Central memory CD8-positive, alpha-beta T cell (primary cell): ENCODE measurements at places on chromosomes 16 and 17.

DNA sequence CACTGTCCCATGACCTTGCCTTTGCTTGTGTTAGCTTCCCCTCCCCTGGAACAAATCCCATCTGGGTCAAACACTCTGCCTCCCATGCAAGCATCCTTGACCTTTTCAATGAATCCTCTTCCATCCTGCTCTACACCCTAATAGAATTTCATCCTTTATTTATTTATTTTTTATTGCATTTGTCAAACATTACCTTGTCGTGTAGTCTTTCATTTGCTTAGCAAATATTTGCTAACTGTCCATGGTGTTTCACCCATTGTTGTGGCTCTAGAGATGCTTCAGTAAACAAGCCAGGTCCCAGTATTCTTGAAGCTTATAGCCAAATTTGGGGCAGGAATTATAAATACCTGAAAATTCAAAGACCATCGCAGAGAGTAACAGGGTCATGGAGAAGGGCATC, 51.0 kb upstream of the MRTFB start:
- no peak for DNase-seq

DNA sequence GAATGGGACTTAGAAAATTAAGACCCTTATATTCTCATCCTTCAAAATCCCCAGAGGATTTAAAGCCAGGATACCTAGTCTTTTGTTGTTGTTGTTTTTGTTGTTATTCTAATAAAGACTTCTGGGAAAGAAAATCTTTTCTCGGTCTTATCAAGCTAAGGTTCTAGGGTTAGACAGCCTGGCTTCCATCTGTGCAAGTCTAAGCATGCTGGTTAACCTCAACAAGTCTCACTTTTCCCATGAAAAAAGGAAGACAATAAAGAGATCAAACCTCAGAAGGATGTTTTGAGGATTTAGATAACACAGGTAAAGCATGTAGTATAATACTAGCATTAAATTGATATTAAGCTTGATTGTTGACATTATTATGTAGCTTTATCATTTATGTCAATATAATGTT, 486.4 kb upstream of the SOX9 start:
- DNase-seq: no peak

- DNase-seq: no peak
Observed at GRCh38 chr16:11105038-11105903, 150.7 kb downstream of the SOCS1 start.

DNA sequence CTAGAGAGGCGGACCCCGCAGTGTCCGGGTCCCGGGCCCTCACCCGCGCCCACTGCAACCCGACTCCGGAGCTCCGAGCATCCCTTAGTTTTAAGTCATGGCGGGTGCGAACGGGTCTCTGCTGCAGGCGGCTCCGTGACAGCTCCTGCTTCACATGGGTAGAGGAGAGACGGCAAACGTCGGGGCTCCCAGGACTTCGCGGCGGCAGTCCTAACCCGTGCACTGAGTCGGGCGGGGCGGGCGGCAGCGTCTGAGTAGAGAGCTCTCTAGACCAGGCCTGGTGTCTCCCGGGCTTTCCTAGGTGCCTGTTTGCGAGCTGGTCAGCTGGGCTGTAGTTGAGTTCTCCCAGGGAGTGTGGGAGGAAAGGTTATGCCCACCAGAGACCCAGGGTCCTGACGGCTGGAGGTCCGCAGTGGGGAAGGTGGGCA, 345 bp downstream of the TSC2 start:
- DNase-seq: no peak

DNA sequence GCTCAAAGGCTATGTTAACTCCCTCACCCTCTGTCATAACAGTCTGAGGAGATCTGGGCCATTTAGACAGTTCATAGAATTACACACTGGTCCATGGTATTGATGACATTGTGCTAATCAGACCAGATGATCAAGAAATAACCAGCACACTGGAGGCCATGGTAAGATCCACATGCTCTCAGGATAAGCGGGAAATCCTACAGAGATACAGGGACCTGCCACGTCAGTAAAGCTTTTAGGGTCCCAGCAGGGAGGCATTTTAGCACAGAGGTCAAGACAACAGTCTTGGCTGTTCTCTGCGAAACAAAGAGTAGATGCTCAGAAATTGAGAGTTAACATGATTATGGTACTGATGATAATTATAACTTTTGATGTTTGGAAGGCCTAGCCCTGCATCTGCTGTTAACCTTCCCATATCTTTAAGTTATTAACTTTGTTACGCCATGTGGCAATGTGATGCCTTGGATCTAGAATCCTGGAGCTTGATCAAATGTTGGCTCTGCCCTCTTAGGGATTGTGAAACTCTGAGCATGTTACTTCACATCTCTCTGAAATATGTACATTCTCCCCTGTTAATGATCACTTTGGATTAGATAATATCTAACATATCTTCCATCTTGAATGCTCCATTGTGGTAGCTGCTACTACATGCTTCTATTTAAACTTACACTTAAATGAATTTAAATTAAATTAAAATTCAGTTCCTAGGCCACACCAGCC, 172.0 kb upstream of the SOX9 start:
- no peak for DNase-seq

DNA sequence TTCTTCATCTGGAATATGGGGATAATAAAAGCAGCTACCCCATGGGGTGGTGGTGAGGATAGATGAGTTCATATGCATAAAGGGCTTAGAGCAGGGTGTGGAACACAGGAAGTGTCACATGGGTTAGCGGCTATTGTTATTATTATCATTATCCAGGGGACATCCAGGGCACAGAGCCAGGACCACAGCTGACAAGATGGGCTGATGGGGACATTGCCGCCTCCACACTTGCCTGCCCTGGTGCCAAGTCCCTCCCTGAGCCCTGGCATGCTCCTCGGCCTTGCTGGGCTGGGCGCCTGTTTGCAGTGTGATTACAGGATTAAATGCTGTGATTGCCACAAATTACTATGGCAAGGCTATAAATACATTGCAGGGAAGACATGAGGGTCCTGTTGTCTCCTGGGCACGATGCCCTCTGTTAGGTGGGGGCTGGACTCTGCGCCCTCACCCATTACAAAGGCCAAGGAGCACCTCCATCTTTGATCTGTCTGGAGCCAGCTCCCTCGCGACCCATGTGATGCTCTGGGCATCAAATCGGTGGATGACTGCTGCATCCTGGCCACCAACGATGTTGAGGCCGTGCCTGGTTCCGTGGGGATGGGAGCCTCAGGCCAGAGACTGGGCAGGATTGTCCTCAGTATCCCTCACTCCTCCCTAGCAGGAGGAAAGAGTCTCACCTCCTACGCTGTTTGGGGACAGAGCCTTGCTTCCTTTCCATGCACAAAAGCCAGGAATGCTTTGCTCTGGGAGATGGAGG, 43.2 kb downstream of the PIMREG start:
- DNase-seq: no peak

DNA sequence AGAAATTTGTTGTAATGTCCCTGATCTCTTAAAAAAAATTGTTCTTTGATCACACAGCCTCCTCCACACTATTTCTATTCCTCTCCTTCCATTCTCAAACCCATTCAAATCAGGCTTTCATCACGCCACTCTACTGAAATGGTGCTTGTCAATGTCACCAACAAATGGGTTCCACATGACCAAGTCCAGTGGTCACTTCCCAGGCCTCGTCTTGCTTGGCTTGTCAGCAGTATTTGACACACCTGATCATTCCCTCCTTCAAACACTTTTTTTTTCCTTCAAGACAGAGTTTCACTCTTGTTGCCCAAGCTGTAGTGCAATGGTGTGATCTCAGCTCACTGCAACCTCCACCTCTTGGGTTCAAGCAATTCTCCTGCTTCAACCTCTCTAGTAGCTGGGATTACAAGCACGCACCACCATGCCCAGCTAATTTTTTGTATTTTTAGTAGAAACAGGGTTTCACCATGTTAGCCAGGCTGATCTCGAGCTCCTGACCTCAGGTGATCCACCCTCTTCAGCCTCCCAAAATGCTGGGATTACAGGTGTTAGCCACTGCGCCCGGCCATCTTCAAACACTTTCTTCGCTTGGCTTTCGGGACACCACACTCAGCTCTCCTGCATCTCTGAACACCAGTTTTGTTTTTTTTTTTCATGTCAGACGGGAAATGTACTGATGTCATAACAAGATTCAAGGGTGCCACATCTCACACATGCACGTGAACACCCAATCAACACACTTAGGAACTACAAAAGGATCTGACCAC, 18.3 kb downstream of the NQO1 start:
- DNase-seq: no peak

- no peak for DNase-seq
Observed at GRCh38 chr17:63623786-63624530, 1.7 kb downstream of the MAP3K3 start.

DNA sequence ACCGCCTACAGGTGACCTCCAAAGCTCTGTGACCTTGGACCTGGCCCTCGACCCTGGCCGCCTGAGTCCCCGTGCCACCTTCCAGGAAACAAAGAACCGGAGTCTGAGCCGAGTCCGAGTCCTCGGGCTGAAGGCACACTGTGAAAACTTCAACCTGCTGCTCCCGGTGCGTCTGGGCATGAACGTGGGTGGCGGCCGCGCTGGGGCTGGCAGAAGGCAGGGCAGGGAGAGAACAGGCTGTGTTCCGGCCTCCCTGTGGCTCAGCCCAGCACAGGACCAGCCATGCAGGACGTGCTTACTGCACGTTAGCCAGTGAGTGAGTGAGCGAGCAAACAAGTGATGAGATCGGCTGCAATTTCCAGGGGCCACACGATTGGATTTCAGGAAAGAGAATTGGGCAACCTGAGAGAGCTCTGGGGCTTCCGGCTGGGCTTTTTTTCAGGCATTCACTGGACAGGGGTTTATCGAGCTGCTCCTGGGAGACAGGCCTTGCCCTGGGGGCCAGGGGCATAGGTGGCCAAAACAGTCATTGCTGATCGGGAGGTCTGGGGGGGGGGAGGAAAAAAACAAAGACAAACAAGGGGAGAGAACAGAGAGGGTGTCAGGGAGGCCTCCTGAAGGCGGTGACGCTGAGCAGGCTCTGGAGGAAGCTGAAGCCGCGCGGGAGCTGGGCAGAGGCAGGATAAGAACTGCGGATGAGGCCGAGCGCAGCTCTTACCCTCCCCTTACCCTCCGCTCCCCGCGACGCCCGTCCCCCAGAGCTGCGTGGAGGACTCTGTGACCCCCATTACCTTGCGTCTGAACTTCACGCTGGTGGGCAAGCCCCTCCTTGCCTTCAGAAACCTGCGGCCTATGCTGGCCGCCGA, 16.9 kb downstream of the ITGAX start:
- DNase-seq: no peak

- DNase-seq: no peak
Observed at GRCh38 chr17:73201215-73202069, 8.6 kb downstream of the COG1 start.
